Fibroblast of upper back skin (primary cell): ENCODE measurements at places on chromosomes 12 and 14.

DNA sequence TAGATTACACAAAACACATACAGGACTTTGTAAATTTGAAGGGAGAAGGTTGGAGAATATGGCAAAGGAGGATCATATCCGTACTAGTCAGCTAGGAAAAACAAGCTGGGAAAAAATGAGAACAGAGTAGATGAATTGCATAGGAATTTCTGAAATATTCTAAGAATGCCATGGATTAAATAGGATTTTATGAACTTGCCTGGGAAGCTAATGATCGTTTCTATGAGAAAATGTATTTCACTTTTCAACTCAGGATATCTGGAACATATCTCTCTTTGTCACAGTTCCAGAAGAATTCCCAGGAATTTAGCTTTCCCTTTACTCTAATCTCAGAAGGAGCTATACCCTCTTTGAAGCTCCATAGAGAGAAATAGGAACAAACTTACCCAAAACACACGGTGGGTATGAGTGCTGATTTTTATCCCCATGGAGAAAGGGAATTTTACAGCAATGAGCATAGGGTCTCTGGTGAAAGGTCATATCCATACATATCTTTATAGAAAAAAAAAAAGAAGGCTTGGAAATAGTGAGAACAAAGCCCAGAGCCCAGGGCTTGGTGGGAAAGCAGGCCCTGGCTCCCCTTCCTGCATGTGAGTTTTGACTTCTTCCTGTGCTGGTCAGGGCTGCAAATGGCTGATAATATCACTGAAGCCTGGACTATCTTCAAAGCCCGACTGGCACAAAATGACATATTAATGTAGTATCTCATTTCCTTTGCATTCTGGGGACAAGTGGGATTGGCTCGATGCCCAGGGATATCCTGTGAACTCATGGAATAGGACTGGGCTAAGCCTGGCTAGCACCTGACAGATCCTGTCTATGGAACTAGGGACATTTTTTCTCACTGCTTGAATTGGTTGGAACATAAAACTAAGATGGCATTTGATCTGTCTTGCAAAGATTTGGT is 136.3 kb downstream of the AEBP2 start:
- peak; percentile 78 for DNase-seq

GRCh38 chr12:30514666-30515065 is 181.0 kb downstream of the IPO8 start:
- no peak for DNase-seq

DNA sequence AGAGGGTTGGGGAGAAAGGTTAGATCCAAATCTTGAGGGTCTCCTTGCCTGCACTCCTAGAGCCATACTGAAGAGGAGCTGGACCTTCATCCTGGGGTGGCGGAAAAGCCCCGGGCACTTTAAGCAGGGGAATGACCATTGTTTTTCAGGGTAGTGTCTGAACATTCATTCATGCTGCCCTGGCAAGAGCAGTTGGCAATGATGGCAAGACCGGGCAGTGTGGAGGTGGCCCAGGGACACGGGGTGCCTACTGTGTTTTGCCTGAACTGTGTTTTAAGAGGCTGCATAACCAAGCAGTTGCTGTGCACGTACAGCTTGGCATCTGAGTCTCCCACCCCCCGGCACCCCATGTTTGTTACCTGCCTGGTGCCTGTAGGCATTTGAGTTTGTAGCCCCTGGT is 14.7 kb downstream of the TPCN1 start:
- no peak for DNase-seq

DNA sequence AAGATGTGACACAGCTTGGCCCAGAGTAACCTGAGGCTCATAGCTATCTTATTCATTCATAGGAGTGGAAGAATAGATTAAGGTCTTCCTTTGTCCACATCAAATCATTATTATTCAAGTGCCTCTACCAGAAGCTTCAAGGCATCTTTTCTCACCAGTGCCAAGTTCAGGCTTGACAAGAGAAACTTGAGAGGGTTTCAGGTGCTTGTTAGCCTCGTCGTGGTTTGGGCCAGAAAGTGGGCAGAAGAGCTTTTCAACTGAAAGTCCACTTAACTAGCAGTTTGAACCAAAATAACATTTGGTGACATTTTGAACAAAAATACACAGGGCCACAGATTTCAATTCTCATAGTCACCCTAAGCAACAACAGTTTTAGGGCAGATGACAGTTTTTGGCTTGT is 1184.2 kb downstream of the FLRT2 start:
- no peak for DNase-seq

GRCh38 chr12:65918021-65918420 is 93.7 kb downstream of the HMGA2 start:
- DNase-seq = no peak

GRCh38 chr12:75790219-75790618 is 241.4 kb downstream of the PHLDA1 start:
- DNase-seq = no peak

GRCh38 chr12:120421701-120422100 is 16.2 kb upstream of the COX6A1 start:
- no peak for DNase-seq

DNA sequence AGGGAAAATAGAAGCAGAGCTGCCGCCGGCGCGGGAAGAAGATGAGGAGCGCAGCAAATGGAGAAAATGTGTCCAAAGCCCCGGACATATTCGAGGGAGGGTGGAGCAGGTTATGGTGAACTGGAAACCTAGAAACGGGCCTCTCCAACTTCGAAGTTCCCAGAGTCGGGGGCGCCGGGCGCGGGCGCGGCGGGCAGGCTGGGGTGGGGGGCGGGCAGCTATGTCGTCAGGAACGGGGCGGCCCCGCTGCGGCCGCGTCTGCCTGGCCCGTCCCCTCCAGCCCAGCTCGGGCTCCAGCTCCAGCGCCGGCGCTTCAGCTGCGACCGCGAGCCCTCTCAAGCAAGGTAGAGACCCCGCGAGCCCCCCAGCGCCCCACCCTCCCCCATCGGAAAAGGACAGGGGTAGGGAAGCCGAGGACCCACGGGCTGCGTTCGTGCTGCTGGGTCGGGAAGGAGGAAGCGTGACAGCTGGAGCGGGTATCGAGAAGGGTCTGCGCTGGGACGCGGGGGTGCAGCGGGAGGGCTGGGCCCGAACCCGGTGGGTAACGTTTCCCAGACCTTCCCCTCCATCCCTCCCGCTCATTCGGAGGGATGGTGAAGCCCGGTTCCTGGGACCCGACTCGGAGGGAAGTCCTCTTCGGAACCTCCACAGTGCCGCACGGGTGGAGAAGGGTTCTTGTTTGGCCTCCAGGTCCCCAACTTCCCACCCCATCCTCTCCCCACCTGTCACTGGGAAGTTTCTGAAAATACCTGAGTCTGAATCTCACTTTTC is 1.0 kb downstream of the DGKA start:
- DNase-seq = peak; percentile 32
